Stimulated activated effector memory CD8-positive, alpha-beta T cell treated with anti-CD3 and anti-CD28 coated beads, Interleukin-12 subunit alpha, Interleukin-12 subunit beta, amount 100 ng/mL, for 72 hours (primary cell): ENCODE measurements at places on chromosomes 7 and 10.
A peak's percentile ranks its signal among the peaks of the same experiment; 100 is the strongest.

GRCh38 chr7:98400542-98401340 lies at the start of gene BAIAP2L1:
Gene BAIAP2L1, minus strand, starts transcription at chr7:98401090. Its CDS starts 238 bp downstream, at chr7:98400852.
- DNase-seq = peak; percentile 69

- no peak for DNase-seq
These were observed 16.1 kb upstream of the PALD1 start for GRCh38 chr10:70462349-70462984.

DNA sequence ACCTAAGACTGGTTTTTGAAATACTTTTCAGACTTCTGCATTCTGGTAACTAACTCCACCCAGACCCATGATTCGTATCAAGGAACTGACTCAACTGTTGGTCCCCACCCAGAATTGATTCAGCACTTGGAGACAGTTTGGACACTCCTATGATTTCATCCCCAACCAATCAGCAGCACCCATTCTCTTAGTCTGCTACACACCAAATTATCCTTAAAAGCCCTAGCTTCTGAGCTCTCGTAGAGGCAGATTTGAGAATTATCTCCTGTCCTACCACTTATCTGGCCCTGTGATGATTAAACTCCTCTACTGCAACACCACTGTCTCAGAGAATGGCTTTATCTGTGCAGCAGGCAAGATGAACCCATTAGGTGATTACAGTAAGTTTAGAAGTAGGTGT lies 7.7 kb upstream of the GSTO1 start:
- no peak for DNase-seq

DNA sequence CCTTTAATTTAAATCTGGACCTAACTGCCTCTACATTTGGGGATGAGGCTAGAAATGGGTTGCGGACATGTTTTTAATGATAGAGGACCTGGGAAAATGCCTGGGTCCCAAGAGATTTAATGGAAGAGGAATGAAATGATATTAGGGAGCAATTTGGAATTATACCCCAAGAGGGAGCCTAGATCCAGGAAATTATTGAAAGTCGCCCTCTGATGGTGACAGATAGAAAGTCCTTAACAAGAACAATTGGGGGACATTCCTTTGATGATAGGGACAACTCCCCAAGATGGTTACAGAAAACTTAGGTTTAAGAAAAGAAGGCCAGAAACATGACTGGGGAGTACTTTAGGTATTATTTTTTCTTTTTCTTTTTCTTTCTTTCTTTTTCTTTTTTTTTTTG lies 9.5 kb upstream of the TSGA13 start:
- DNase-seq = no peak

DNA sequence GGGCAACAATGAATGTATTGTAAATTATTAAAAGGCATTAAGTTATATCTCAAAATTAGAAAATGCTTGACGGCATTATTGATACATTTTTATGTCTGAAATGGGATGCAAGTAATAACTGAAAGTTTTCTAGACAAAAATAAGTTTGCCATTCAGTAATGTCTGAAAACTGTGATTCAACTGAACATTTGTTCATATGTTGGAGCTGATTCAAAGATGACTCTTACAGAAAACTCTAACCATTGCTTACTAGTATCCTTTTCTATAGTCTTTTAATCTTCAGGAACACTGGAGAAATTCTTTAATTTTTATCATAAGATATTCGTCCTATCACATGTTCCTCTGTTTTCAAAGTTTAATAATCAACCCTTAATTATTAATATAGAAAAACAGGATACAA lies 71.1 kb upstream of the TFEC start:
- DNase-seq = no peak

DNA sequence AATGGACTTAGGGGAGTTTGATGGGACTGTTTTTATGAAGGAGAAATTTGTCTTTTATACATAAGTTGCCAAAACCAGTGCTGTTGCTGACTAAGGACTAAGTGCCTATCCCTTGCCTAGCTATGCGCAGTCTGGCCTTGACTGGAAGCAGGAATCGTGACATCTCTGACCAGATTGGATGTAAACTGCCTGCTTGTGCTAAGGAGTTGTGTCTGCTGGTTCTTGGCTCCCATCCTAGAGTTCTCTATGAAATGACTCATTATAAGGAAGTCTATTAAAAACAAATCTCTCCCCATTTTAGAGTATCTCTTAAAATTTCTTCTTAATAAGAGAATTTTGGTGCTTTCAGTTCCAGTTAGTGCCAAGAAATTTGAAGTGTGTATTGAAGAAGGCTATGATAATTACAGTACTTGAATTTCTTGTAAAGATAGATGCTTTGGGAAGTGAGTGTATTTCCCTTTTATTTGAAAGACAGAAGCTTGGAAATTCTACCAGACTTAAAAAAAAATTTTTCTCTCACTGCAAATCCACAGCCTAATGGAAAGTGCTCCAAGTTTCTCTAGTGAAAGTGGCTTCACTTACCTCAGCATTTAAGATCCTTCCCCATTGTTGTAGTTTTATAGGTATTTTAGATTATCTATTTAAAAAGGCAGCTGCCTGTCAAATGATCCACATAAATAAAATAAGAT lies 77.6 kb downstream of the BICC1 start:
- DNase-seq = no peak

DNA sequence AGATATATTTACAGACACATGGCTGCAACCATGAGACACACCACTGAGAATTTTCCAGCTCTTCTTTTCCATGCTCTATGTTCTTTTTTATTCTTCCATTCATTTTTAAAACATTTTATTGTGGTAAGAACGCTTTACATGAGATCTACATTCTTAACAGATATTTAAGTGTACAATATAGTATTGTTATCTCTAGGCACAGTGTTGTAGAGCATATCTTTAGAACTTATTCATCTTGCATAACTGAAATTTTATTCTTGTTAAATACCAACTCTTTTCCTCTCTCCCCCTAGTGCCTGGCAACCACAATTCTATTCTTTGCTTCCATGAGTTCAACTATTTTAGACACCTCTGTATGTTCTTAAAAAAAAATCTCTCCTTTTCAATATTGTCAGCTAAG lies 67.1 kb upstream of the HABP2 start:
- no peak for DNase-seq

- DNase-seq = no peak
These were observed 391.0 kb downstream of the GFRA1 start for GRCh38 chr10:115882021-115882420.

GRCh38 chr10:67075491-67075971 lies 149.7 kb downstream of the LRRTM3 start:
- DNase-seq = no peak

DNA sequence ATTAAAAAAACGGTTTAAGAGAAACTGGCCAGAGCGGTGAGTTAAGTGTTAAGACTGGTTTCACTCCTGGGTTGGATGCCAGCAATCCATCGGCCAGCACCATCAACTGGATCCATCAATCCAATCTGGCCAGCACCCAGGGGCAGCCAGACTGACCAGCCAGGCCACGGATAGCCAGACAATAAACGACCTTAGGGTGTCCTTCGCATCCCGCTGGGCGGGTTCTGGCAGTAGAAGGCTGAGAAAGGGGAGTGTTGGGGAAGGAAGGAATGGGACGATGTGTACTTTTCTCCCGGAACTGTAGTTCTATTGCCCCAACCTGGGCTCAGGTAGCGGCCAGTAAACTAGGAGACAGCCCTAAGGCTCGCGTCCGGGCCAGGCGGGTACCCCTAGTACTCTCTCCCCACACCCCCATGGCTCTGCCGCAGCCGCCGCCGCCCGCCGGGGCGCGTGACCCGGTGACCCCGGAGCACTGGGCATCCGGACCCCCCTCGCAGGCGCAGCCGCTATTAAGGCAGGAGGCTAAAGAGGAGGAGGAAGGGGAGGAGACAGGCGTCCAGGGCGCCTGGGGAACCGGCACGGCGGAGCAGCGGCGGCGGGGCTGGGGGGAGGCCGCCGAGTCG lies at the start of gene CASD1:
Gene CASD1, plus strand, starts transcription at position 546 of the 623 bp plus-strand sequence. CDS start 276 bp downstream, outside the sequence.
- peak; percentile 51 for DNase-seq

- DNase-seq = no peak
These were observed 12.7 kb upstream of the SNX8 start for GRCh38 chr7:2326951-2327350.

DNA sequence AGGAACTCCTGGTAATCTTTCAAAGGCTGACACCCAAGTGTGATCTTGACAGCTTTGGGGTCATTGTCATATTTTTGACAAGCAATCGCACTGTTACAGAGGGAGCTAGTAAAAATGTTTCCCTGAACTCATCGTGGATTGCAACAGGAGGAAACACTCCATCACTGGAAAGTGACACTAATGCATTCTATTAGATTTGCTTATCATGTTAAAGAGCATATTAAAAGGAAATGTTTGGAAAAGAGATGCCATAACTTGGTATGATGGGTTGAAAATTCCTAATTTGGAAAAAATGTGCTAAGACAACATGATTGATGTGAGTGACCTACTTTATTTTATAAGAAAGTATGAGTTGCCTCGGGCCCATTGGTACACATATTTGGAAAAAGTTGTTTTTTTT lies 22.7 kb upstream of the EMX2 start:
- no peak for DNase-seq

DNA sequence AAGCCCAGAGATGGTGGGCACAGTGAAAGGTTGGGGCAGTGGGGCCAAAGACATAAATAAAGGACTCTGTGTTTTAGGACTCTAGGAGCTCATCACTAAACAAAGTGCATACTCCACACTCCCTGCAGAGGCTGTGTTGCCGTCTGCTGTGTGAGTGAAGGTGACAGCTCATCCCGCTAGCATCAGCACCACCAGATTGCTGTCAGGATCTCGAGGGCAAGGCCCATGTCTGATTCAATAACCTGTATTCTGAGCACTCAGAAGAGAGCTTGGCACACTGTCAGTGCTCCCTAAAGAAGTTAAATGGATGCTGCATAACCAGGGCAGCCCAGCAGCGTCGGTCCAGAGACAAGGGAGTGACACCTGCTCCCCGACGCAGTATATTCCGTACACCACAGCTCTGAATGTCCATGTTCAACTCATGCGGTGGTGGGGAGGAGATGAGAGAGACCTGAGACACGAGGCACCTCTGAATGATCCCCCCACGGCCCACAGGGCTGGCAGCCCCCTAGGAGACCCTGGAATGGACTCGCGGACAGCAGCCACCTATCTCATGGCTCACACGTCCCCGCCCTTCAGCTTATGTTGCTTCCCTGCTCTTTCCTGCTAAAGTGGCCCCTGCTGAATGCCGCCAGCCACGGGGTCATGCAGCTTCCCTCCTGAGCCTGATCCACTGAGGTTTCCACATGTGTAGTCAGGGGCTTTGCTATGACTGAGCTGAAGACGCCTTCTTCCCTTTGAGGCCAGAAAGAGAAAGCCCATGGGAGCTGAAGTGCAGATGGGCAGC lies 132.7 kb upstream of the KCNMA1 start:
- DNase-seq = no peak

- no peak for DNase-seq
These were observed 131.8 kb downstream of the ADK start for GRCh38 chr10:74282848-74283210.

GRCh38 chr7:37269711-37270508 lies 178.8 kb downstream of the ELMO1 start:
- DNase-seq = peak; percentile 6

- no peak for DNase-seq
These were observed 5.9 kb downstream of the FGFR2 start for GRCh38 chr10:121592155-121592890.
